ENCODE measurements at places on chromosomes 16 and 17. TPM values are rescaled to one million over a fixed set of nuclear protein-coding genes. Genes with fewer than 3 reads are reported as not detected.

Gene BAIAP3
- total RNA-seq: 6.5 TPM

Gene RND2
- total RNA-seq: 0.13 TPM

Gene PMP22
- not detected for total RNA-seq

Gene CA10
- total RNA-seq: not detected

Gene ZNF287
- 14.3 TPM for total RNA-seq

Gene HBA2
- 104 TPM for total RNA-seq

Gene CHRNE
- total RNA-seq: 0.38 TPM

Gene NOTUM
- 0.22 TPM for total RNA-seq

Gene PFAS
- 121 TPM for total RNA-seq

Gene KRT36
- total RNA-seq: not detected

Gene MSLN
- total RNA-seq: not detected

Gene VTN
- 0.18 TPM for total RNA-seq

Gene KRTAP2-2
- total RNA-seq: not detected

Gene KRTAP4-3
- not detected for total RNA-seq

Gene KRTAP4-5
- not detected for total RNA-seq

Gene GLIS2
- total RNA-seq: not detected

Gene DEXI
- 18.0 TPM for total RNA-seq

Gene DPH1
- total RNA-seq: 49.3 TPM

Gene CCT6B
- 2.1 TPM for total RNA-seq

Gene ZNF469
- total RNA-seq: 4.2 TPM

Gene CDH5
- not detected for total RNA-seq

Gene VPS35L
- total RNA-seq: 66.0 TPM

Gene ITGA2B
- total RNA-seq: not detected

Gene SCGB1C2
- total RNA-seq: not detected

Gene TBC1D3L
- 2.5 TPM for total RNA-seq

Gene NACA2
- not detected for total RNA-seq

Gene ATP6V0A1
- total RNA-seq: 71.5 TPM

Gene MPP3
- not detected for total RNA-seq

Gene HIC1
- total RNA-seq: 9.3 TPM

Gene ABCC11
- not detected for total RNA-seq

Gene FAM171A2
- 0.49 TPM for total RNA-seq

Gene PPP1R27
- total RNA-seq: not detected

Gene SOST
- total RNA-seq: not detected

Gene SBK1
- total RNA-seq: 0.58 TPM

Gene NPIPB4
- total RNA-seq: 391 TPM

Gene TMEM94
- 86.6 TPM for total RNA-seq

Gene SPATA32
- total RNA-seq: 0.39 TPM

Gene TBX4
- total RNA-seq: not detected

Gene GRIN2C
- total RNA-seq: not detected

Gene KIF18B
- 0.49 TPM for total RNA-seq

Gene SP6
- total RNA-seq: not detected

Gene PTX4
- not detected for total RNA-seq

Gene HAP1
- 0.10 TPM for total RNA-seq

Gene CBX8
- total RNA-seq: 4.0 TPM

Gene CASKIN1
- not detected for total RNA-seq

Gene CCL7
- not detected for total RNA-seq

Gene B4GALNT2
- 0.09 TPM for total RNA-seq

All from activated B cell treated with CpG ODN at 0.5 μM for 24 hours (primary cell).